ENCODE measurements at places on chromosomes 3 and 15. TPM values are rescaled to one million over a fixed set of nuclear protein-coding genes. Genes with fewer than 3 reads are reported as not detected.

DNA sequence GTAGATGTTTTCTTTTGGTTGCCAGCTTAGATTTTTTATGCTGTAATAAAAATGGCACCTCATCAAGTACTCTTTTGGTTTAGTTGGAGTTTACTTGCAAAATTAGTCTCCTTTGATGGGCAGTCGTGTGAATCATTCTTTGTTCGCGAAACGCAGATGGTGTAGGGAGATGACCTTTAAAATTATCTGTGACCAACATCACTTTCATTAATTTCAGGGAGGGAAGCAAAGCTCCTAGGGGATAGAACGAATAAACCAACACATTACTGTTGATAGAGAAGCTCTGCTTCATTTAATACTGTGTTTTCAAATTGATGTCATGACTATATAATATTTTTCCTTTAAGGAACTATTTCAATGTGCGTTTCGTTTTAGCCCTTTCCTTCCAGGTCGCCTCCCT, 67.4 kb downstream of the USP13 start:
- no peak for DNase-seq

GRCh38 chr3:57080171-57080570, 19.7 kb downstream of the SPATA12 start:
- DNase-seq = no peak

The CDCP1 gene
- polyA plus RNA-seq = 4.8 TPM

DNA sequence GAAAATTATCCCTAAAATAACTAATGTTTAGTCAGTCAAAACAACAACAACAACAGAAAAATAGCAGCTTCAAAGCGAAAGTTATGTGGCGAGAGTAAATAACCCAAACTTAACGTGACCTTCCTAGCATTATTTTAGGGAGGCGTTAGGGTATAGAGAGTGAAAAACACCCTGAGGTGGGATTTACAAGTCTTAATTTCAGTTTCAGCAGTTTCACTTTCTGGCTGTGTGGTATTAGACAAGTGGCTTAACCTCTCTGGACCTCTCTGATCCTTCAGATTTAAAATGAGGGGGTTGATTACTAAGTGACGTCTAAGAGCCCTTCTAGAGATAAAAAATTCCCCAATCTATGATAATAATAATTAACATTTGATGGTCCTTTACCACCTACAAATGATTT, 291.2 kb downstream of the ZBTB20 start:
- DNase-seq = no peak
